ENCODE measurements at places on chromosomes 11 and 22.

DNA sequence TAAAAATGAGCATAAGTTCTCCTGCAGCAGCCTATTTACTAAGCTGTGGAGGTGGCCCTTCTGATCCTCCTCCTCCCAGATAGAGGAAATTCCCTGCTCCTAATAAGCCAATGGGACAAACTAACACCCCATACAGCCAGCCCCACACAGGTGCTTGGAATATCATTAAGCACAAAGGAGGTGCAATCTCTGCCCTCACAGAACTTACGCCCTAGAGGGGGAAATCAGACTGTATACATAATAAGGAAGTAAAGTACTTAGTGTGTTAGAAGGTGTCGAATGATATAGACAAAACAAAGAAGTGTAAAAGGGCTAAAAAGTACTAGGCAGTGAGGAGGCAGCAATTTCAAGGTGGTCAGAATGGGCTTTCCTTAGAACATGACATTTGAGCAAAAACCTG lies 5.8 kb downstream of the MS4A12 start:
- DNase-seq: no peak

- DNase-seq: no peak
These were observed 8.3 kb upstream of the KIAA0930 start for GRCh38 chr22:45248832-45249561.

- no peak for DNase-seq
These were observed 22.2 kb downstream of the CLDN5 start for GRCh38 chr22:19501897-19502447.

DNA sequence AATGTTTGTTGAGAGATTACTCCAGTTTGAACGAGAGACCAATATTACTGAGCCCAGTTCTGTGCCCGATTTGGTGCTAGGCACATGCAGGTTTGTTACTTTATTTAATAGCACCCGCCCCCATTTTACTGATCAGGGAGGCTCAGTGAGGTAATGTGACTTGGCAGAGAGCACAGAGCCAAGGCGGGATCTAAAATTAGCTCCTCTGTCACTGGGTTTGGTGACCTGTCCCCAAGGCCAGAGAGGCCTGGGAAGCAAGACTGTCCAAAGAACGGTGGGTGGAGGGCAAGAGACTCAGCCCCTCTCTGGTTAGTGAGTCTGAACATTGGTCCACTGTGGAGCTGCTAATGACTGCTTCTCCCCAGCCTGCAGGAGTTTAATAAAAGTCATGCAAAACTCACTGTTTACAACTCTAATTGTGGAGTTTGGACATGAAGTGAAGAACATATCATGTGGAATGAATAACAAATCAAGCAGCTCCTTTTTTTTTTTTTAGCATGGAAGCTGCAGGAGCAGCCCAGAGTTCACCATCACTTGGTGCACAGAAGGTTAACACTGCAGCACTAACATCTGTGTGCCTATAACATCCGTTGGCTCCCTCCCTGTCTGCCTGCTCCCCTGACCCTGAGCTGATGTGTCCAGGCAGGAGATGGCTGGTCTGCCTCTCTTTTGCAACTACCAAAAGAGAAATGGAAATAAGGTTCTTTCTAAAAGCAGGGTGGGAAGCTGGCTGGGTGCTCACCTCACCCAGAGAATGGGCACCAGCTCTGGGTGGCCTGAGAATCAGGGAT lies 39.0 kb downstream of the CSNK2A3 start:
- DNase-seq: no peak

GRCh38 chr11:57543593-57543992 lies 6.2 kb downstream of the SMTNL1 start:
- no peak for DNase-seq

DNA sequence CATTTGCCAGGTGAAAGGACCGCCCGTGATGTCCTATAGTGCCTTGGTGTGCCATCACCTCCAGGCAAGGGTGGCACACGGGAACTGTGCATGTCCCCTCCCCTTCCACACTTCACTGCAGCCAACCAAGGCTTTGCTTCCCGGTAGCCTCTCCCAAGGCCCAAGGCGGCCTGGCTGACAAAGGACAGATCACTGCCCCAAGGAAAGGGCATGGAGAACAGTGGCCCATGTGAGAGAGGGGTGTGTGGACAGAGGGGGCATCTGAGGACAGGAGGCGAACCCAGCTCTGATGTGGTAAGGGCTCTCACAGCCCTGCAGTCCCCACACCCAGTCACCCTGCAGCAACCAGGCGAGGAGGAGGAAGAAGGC lies 50.4 kb downstream of the RPUSD4 start:
- no peak for DNase-seq

GRCh38 chr11:88098289-88098688 lies 77.0 kb downstream of the RAB38 start:
- no peak for DNase-seq

DNA sequence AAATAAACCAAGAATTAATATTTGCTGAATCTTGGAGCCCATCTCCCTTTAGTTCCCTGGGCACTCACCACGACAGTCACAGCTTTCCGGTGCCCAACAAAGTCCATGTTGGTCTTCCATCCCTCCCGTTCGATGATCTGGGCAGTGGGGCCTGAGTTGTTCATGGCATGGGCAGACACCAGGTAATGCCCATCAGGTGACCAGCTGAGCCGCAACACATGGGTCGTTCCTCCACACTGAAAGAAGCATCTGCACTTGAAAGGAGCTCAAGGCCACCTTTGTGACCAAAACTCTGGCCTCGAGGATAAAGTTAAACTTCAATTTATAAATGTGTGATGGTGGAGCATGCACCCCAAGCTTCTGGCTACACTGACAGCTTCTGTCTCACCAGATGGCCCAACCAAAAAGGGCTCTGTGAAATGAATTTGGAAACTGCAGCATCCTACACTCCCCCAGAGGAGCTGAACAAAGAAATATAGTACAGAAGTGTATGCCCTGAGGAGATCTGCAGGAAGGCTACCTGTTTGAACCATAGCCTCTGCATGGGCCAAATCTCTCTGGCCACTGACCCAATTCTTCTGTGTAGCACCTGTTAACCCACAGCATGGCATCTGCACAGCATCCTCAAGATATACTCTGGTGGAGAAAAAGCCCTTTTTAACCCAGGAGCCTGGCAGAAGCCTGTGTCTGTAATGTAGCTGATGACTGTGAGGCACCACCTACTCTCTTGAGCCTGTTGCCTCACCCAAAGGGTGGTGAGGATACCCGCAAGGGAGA lies 37.1 kb downstream of the HIRA start:
- DNase-seq: no peak

GRCh38 chr11:71441251-71441650 lies 6.9 kb downstream of the DHCR7 start:
- no peak for DNase-seq

DNA sequence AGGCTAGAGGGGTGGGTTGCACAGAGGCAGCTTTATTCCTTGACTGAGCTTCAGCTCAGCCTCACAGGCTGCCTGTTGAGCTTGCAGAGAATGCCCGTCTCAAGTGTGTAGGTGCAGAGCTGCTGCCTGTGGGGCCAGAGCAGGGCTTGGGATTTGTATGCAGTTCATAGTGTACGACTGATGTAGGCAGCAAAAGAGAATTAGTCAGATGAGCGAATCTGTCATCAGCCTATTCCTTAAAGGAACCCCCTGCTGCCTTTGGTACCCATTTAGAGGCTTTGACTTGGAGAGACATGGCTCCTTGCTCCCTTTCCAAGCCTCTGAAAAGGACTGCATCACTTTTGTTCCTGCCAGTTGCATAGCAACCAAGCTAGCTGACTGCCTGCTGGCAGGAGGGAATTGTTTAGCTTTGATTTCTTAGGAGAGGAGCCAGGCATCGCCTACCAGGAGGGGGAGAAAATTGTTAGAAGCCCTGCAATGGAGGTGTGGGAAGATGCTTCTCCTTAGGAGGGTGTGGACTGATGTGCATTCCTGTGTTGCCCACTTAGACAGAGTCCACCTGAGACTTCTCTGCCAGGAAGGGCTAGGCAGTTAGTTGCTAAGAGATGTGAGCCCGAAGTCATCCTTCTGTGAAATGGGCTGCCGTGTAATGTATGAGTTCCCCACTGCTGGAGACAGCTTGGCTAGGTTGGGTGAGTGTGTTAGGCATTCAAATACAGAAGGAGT lies 10.9 kb downstream of the ACO2 start:
- DNase-seq: no peak

DNA sequence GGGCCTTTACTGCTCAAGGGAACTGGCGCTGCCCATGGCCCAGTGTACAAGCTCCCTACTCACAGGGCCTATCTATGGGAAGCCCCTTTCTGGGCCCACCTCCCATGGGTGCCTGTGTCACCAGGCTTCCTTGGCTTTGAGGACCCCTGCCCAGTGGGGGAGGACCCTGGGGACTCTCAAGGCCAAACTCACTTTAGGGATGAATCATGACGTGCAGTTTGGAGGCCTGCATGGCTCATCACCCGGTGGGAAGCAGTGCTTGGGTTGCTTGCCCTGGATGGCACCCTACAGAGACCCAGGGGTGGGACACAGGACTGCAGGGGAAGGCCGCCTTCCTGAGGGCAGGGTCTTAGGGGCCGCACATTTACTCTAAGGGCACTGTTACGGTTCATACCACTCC lies 16.5 kb downstream of the KCTD21 start:
- DNase-seq: no peak

GRCh38 chr11:44998051-44998450 lies 47.4 kb upstream of the TP53I11 start:
- no peak for DNase-seq

DNA sequence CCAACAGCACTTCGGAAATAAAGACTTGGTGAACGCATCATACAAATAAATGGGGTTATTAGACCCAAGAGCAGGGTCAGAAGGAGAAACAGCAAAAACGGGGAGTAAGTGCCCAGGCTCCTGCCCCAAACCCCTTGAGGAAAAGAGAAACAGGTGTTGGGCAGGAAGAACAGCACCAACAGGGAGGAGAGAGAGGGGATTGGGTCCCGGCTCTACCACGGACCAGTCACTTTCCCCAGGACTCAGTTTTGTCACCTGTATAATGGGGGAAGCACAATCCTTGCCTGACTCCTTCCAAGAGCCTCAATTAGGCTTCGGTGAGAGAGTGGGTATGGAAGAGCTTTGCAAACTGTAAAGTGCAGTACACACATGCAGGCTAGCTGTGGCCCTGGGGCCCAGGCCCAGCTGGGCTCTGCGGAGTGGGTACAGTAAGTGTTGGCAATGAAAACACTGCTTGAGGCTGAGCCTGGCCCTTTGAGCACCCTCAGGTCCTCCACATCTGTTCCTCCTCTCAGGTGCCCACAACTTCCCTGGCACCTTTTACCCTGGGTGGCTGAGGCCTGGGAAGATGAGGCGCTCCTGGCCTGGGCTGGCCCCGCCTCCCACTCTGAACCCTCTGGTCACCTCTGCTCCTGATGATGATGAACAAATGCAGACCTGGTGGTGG lies 8.9 kb downstream of the SLC29A2 start:
- DNase-seq: no peak

GRCh38 chr22:47940211-47940610 lies 1177.8 kb downstream of the TBC1D22A start:
- no peak for DNase-seq

- DNase-seq: no peak
These were observed 9.0 kb upstream of the HIKESHI start for GRCh38 chr11:86292912-86293616.

- no peak for DNase-seq
These were observed 804 bp upstream of the CREBZF start for GRCh38 chr11:85665733-85666132.

DNA sequence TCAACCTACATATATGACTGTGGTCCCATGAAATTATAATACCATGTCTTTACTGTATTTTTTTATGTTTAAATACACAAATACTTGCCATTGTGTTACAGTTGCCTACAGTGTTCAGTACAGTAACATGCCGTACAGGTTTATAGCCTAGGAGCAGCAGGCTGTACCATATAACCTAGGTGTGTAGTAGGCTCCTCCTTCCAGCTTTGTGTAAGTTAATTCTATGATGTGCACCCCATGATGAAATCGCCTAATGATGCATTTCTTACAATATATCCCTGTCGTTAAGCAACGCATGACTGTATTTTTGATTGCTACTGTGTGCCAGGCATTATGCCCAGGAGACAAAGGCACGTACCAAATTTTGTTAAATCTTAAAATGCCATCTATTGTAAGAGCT lies 163.7 kb downstream of the LDLRAD3 start:
- no peak for DNase-seq

- DNase-seq: no peak
These were observed 612 bp downstream of the GTSE1 start for GRCh38 chr22:46297151-46297812.

DNA sequence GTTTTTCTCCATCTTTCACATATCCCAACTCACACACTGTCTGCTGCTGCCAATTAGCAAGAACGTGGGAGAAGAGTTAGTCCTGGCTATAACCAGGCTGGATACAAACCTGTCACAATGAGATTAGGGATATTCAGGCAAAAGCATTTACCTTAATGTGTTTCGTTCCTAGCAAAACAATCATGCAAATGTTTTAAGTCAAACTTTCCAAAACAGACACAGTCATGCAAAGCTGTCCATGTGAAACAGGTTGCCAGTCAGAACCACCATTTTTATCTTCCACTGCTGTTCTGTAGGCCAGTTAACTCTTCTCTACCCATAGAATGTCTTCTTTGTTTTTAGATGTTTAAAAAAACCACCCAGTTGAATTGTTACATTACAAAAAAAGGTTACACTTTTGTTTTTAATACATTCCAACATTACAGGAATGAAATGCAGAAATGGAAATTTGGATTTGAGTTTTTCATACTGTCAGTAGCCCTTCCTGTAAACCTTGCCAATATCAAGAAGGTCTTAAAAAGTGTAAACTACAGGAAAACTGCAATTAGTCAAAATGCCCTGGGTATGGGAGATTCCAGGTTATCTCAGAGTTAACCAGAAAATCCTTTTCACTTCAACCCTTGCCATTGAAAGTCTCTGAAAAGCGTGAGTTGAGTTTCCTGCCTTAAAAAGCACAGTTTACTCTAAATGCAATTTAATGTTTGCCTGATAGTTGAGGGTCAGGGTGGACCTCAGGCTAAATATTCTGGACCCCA lies 34.2 kb upstream of the LDLRAD3 start:
- no peak for DNase-seq

- no peak for DNase-seq
These were observed 6.3 kb upstream of the MCHR1 start for GRCh38 chr22:40673017-40673416.

DNA sequence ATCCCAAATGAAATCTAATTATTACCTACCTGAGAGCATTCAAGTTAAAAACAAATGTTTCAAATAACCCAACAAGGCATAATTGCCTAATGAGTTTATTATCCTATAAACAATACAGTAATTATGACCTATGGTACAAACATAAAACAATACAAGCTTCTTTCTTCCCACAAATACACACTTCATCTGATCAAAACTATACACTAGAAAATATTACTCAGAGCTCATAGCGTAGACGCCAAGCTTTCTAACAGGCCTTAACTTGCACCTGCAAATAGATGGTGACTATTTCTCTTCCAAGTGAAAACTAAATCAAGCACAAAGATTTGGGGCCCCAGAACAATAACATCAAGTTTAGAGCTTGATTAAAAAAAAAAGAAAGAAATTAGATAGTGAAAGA lies 78.1 kb downstream of the SOX6 start:
- no peak for DNase-seq

GRCh38 chr11:95764267-95764898 lies 25.2 kb downstream of the FAM76B start:
- DNase-seq: peak; percentile 45

- DNase-seq: no peak
These were observed 2.1 kb downstream of the MED15 start for GRCh38 chr22:20509344-20510047.
